Activated T-cell treated with anti-CD3 and anti-CD28 coated beads for 4 hours (primary cell): ENCODE measurements at places on chromosomes 3 and 15.

DNA sequence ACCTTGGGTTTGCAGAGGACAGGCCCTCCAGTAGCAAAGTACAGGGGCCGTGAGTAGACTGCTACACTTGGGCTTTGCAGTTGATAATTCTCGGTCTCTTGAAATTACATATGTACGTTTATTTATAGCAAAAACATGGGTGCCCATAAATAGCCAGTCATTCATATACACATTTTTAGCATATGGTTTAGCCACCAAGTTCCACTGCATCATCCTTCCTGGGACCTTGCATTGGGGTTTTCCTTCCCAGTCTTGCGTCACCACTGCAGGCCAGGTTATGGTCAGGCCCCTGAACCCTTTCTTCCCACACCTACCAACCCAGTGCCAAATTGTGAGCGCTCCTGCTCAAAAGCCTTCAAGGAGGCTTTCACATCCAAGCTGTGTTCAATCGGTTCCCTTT is 12.7 kb downstream of the KLHL25 start:
- no peak for DNase-seq

GRCh38 chr3:182735672-182736071 is 57.6 kb upstream of the ATP11B start:
- no peak for DNase-seq

DNA sequence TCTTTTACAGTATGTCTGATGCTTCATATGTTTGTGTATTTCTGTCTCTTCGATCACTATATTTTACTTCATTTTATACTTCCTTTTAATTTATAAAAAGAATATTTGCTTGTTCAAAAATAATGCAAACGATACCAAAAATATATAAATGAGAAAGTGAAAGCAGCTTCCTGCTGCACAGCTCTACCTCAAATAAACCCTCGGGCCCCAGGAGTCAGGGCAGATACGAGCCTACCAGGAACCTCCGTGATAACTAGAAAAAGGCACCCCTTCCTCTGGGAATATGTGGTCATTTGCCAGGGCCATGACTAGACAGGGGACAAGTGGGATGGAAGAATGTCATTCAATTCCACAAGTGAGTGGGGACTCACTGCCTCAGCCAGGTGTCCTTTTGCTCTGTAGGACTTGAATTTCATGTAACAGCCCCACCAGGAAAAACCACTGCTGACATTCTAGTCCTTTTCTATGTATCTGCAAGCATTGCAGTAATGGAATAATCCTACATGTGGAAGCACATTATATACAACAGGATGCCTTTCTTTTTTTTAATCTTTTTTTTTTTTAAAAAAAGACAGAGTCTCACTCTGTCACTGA is 133.3 kb downstream of the SUCLG2 start:
- no peak for DNase-seq

GRCh38 chr15:56919609-56920366 is 1.3 kb downstream of the TCF12 start:
- peak; percentile 7 for DNase-seq

DNA sequence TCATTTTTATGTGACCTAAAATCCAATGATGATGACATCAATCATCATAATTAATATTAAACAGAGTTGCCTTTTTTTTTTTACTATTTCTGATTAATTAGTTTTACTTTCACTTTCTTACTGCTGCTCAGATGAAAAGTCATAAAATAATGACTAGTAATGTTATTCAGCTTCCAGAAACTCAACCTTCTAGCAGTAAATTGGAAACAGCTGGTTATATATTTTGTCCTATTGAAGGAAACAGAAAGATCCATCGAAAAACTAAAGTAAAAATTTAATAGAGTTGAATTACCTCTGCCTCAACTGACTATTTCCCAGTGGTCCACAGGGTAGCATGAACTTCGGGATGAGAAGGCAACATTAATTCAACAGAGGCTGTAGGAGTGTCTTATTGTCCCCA is 107.1 kb upstream of the PTX3 start:
- no peak for DNase-seq

GRCh38 chr3:178369006-178369405 is 167.2 kb upstream of the KCNMB2 start:
- no peak for DNase-seq

DNA sequence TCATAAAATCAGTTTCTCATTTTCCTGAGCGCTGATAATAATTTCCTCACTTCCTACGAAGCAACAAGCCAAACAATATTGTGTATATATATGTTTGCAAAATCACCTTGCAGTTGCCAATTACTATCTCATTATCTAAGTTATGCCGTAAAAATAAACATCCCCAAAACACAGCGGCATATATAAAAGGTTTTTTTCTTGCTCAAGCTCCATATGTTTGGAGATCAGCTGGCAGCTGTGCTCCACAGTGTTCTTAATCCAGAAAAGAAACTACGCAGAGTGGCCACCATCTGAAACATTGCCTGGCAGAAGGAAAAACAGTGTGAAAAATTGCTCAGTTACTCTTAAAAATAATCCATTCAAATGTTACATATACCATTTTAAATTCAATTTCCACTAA is 951.4 kb downstream of the PLOD2 start:
- DNase-seq, result no peak
